SJSA1 (cell line): ENCODE measurements at places on chromosomes 5 and 9. TPM values are rescaled to one million over a fixed set of nuclear protein-coding genes. Genes with fewer than 3 reads are reported as not detected.

GRCh38 chr9:6068983-6069382, 53.6 kb upstream of the RANBP6 start:
- no peak for DNase-seq

GRCh38 chr9:89189215-89189614, 10.6 kb upstream of the SHC3 start:
- no peak for DNase-seq

DNA sequence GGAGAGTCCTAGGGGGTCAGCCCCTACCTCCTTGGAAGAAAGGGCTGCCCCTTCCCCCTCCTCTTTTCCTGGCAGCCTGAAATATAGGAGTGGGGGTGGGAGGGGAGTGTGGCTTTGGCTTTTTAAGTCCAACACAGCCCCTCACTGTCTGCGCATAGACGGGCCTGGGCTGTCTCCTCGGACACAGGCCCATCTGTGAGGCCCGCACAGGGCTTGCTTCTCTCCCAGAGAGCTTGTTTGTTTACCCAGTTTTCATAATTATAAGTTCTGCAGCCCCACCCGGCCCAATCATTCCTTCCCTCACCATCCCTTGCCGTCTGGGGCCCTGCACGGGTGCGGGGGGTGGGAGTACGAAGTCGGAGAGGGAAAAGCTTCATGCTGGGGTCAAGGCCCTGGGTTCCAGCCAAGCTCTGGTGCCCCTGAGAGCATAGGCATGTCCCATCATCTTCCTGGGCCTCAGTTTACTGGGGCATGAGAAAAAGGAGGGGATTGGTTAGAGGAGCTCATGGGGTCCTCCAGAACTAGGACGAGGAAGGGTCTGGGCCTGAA, 54.0 kb upstream of the STXBP1 start:
- no peak for DNase-seq

GRCh38 chr5:103894882-103895281, 332.3 kb upstream of the NUDT12 start:
- DNase-seq = no peak

GRCh38 chr9:27835286-27835685, 262.0 kb upstream of the C9orf72 start:
- no peak for DNase-seq

DNA sequence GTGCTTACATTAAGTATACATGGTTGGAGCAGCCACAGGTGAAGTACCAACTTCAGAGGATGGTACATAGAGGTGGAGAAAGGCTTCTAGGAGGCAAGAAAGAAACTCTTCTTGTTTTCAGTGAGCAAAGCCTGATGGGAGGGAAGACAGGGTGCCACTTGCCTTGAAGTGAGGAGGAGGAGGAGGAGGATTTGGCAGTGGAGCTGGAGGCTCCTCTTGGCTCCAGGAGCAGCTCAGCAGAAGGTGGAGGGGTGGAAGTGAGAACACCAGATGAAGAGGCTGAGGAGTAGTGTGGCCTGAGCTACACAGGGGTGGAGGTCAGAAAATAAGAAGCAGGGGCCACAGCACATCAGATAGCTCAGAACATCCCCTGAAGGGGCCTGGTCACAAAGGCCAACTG, 91.1 kb upstream of the SHISAL2B start:
- DNase-seq = no peak

DNA sequence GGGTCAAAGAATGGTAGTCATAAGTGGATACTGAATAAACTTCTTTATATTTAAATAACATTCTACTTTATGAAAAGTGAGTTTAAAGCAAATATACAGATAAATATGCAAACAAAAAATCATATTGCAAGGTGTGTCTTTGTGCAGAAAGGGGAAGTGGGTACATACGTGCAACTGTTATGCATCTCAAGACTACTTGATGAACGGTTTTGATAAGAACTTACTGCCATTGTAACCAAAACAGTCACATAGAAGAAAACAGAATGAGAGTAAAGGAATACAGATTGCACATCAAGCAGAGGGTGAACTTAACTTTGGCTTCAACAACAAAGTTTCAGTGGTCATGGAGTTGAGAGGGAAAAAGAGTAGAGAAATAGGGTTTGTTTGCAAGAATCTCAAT, 9.9 kb downstream of the CAMK4 start:
- no peak for DNase-seq

GRCh38 chr9:111186021-111186530, 143.9 kb downstream of the OR2K2 start:
- DNase-seq = no peak

GRCh38 chr5:128085413-128085812, 1.8 kb downstream of the SLC12A2 start:
- DNase-seq = no peak

GRCh38 chr5:107634981-107635848, 35.5 kb downstream of the EFNA5 start:
- no peak for DNase-seq

GRCh38 chr9:86329649-86330048, 24.6 kb downstream of the TUT7 start:
- no peak for DNase-seq

Gene CD180
- not detected in 2 replicates for total RNA-seq

Gene F2RL1
- 0.41 and 1.2 TPM in 2 replicates for total RNA-seq
